ENCODE measurements at places on chromosomes 6 and 20.

GRCh38 chr6:28303570-28303969 lies 22.2 kb downstream of the PGBD1 start:
- DNase-seq: no peak

DNA sequence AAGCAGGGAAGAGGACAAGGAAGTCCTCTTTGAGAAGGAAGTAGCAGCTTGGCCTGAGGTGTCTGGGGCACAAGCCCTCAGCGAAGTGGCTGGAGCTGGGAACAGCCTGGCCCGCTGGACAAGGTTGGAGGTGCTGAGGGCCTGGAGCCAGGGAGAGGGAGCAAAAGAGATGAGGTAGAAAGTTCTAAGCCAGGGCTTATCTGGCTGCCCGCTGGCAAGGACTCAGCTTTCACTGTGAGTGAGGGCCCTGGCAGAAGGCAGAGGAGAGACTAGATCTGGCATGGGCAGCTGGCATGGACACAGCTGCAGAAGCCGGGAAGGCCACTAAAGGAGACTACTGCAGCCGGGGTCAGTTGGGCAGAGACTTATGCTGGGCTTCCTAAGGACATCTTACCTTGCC lies 21.8 kb upstream of the PCMTD2 start:
- DNase-seq: no peak

DNA sequence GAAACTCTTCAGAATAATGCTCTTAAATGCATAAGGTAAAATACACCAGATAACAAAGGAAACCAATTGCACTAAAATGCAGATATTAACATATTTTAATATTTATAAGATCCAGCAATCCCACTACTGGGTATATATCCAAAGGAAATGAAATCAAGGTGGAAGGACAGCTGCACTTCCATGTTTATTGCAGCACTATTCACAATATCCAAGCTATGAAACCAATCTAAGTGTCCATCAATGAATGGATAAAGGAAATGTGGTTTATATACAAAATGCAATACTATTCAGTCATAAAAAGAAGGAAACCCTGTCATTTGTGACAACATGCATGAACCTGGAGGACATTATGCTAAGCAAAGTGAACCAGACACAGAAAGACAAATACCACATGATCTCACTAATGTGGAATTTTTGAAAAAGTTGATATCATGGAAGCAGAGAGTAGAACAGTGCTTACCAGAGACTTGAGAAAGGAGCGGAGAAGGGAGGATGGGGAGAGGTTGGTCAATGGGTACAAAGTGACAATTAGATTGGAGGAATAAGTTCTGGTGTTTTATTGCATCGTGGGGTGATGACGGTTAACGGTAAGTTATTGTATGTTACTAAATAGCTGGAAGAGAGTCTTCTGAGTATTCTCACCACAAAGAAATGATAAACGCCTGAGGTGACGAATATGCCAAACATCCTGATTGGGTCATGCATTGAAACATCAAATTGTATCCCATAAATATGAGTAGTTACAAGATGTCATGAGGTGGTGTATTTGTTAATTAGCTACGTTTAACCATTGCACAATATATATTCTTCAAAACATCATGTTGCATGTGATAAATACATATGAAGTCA lies 37.9 kb upstream of the RNF24 start:
- no peak for DNase-seq

GRCh38 chr6:85569323-85569722 lies 24.3 kb downstream of the SNX14 start:
- no peak for DNase-seq

GRCh38 chr20:35828434-35828833 lies 56.6 kb downstream of the PHF20 start:
- no peak for DNase-seq

DNA sequence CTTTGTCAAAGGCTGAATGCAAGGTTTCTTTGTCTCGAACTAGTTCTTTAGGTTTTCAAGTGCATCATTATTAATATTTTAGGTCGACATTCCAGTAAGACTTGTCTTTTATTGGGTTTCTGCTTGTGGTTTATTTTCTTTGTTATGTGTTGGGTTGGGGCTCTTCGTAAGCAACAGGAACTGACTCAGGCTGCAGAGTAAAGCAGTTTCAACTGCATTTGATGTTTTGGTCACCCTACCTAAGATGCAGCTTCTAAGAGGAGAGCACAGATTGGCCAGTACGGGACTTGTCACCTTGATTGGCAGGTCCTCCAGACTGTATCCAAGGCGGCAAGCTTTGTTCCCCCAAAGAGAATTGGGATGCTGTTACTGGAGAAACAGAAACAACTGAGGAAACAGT lies 149.5 kb upstream of the SULF2 start:
- DNase-seq: no peak

- DNase-seq: no peak
These were observed 29.4 kb downstream of the PFDN4 start for GRCh38 chr20:54237116-54237943.

DNA sequence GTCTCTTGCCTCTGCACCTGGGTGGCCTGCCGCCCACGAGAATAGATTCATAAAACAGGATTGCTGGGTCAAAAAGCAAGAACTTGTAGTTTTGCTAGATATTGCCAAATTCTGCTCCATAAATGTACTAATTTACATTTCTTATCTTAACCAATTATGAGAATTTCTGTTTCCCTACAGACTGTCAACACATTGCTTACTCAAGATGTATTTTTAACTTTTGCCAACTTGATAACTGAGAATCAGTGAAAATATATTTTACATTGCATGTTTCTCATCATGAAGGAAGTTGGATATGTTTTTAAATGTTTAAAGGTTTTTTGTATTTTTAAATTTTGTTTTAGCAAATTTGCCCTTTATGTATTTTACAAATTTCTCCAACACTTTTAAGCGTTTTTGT lies 664.8 kb downstream of the MMUT start:
- DNase-seq: no peak

- DNase-seq: no peak
These were observed 240.5 kb upstream of the PLN start for GRCh38 chr6:118307581-118307980.

- DNase-seq: no peak
These were observed 26.5 kb downstream of the BCKDHB start for GRCh38 chr6:80133020-80133419.

GRCh38 chr20:48456366-48457192 lies 371.2 kb downstream of the PREX1 start:
- DNase-seq: no peak

GRCh38 chr6:24632573-24632972 lies 13.4 kb downstream of the KIAA0319 start:
- DNase-seq: no peak

GRCh38 chr6:170404036-170404435 lies 97.5 kb downstream of the FAM120B start:
- DNase-seq: no peak

DNA sequence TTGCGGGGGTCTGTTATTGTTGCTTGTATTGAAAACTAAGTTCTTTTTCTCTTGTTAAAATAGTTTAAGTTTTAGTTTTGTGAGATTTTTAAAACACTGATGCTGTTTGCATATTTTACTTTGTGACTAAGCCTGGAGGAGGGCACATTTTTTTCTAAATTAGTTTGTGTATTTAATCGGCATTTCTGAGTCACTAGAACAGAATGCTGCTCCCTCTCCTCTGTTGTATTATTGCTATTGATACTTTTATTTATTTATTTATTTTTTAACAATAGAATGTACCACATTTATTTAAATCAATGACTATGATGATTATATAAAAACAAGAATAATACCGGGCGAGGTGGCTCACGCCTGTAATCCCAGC lies 5.1 kb upstream of the FAM50B start:
- DNase-seq: no peak

GRCh38 chr6:14542670-14543366 lies 425.2 kb downstream of the CD83 start:
- peak; percentile 27 for DNase-seq

- DNase-seq: no peak
These were observed 72.1 kb downstream of the ZDHHC14 start for GRCh38 chr6:157453131-157453530.

GRCh38 chr20:58573257-58573656 lies 58.1 kb upstream of the APCDD1L start:
- no peak for DNase-seq

DNA sequence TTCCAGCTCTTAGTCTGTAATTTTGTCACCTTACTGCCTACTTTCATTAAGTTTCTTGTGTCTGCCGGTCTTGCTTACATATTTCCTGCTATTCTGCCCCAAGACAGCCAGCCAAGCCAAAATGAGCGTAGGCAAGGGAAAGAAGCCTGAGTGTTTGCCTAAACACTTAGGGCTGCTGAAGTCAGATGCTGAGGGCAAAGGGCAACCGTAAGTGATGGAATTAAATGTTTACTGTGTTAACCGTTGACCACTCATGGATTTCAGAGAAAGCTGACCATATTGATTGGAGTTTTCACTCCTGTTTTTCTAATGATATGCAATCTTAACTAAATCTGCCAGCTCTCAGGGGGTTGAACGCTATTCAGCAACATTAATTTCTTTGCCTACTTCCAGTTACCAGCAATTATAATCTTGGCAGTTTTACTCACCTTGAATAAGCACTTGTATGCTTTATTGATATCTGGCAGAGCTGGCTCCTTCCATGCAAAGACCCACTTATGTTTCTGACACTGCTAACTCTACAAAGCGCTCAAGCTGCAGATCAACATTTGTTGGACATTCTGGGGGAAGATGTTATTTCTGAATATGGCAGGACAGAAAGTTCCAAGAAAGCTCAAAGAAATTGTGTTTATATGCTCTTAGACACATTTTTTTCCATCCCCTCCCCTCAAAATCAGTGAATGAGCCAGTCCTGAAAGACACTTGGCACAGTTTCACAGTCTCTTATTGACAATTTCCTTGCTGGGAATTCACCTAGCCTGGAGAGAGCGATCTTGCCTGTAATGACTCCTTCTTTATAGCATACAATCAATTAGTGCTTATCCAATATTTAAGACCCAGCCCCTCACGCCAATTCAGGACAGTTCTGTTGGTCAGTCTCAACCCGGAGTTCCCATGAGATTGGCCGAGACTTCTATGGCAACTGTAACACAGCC lies 183.8 kb downstream of the PLCB1 start:
- DNase-seq: no peak

DNA sequence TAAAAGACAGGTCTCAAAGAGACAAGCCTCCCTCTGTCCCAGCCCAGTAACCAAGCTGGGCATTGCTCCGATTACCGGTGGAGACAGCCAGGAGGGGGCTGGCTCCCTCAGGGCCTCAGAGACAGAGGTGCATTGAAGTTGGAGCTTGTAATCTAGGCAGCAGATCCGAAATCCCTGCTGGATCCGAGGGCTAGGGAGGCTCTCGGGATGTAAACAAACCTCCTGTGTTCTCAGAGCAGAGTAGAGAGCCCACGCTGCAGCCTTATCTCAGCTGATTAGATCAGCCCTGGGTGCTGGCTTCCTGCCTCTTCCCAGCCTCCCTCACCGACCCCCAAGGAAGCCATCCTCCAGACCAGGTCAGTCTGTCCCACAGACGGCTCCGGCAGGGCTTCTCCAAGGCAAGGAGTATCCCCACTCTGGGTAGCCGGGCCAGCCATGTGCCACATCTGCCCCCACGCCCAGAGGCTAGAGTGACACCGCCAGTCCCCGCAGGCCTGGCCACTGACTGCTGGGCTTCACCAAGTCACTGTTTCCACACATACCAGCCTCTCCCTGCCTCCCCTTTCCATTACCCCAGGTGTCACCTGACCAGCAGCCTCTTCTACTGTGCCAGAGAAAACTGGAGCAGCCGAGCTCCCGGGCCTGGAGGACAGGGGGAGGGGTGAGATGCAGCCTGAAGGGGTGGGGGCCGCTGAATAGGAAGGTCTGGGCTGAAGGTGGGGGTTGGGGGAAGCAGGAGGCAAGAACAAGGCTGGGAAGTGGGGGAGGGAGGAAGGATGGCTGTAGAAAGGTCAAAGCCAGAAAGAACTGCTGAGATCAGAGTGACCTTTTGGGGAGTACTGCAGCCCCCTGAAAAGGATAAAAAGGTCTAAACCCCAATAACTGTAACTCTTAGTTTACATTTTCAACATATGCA lies 6.0 kb downstream of the SDC4 start:
- no peak for DNase-seq

DNA sequence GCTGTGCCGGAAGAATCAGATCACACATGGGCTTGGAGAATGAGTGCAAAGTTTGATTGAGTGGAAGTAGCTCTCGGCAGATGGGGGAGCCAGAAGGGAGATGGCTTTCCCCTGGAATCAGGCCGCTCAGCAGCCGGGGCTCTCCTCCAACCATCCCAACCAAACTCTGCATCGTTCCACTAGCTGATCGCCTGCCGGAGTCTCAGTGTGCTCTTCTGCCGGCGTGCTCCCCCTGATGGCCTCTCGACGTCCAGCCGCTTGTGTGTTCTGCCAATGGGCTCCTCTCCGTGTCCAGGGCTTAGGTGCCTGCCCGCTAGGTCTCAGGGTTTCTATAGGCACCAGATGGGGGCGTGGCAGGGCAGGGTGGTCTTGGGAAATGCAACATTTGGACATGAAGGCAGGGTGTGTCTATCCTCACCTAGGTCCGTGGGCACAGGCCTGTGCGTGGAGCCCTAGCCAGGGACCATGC lies 4.9 kb upstream of the BIRC7 start:
- DNase-seq: no peak

- DNase-seq: no peak
These were observed 52.1 kb downstream of the PHF20 start for GRCh38 chr20:35823937-35824336.

DNA sequence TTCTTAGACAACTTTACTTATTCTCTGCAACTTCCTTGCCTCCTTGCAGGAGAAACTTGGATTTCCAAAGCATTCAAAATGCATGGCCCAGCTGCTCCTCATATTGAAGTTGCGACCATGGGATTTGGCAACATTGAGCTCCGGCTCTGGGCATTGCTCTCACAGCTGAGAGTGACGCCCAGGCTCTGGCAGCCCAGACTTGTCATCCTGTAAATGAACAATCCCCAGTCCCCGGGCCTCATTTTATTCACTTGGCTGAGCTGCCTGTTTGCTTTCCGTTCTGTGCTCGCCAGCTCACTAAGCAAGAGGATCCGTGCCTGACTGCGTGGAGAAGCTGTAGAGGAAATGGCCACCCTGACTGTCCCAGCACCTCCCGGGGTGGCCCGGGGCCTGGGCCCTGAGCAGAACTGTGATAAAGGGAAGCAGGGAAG lies 119.5 kb upstream of the CD93 start:
- no peak for DNase-seq

- no peak for DNase-seq
These were observed 57.9 kb downstream of the SNAI1 start for GRCh38 chr20:50040432-50041245.

DNA sequence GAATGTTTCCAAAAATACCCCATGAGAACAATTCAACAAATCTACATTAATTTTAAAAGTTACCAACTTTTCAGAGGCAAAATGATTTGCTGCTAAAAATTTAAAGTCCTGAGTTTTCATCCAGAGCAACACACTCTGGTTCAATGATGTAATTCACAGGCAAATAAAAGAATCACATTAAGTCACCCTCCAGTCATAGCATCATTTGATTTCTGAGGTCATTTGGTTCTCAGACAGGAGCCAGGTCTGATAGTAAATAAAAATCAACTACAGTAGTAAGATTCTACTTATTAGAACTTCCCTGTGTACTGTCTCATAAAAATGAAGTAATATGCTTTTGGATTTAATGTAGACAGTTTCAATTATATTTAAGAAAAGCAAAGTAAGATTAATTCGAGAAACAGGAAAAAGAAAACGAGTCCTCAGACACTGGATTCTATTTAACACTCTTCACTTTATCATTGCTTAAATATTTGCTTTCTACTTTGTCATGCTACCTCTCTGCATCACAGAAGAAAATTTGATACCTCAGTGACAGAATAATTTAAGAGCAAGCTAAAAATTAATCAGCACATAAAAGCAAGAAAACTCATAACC lies 25.8 kb downstream of the MAP7 start:
- no peak for DNase-seq

- DNase-seq: no peak
These were observed 16.3 kb upstream of the FAM8A1 start for GRCh38 chr6:17583811-17584210.
